Spinal cord (tissue), 10 donors: ENCODE measurements at places on chromosomes 16 and 17. TPM values are rescaled to one million over a fixed set of nuclear protein-coding genes. Genes with fewer than 3 reads are reported as not detected.

Gene PVALEF
- 0.73 TPM for polyA plus RNA-seq

Gene CCL17
- not detected for polyA plus RNA-seq

Gene NECAB2
- 78.5 TPM for polyA plus RNA-seq

Gene ARL17B
- 18.6 TPM for polyA plus RNA-seq

Gene CRHR1
- 10.4 TPM for polyA plus RNA-seq

Gene PRAC1
- not detected for polyA plus RNA-seq

- no peak for DNase-seq
Measured at GRCh38 chr17:66602659-66603384, 232.1 kb upstream of the CACNG5 start.

DNA sequence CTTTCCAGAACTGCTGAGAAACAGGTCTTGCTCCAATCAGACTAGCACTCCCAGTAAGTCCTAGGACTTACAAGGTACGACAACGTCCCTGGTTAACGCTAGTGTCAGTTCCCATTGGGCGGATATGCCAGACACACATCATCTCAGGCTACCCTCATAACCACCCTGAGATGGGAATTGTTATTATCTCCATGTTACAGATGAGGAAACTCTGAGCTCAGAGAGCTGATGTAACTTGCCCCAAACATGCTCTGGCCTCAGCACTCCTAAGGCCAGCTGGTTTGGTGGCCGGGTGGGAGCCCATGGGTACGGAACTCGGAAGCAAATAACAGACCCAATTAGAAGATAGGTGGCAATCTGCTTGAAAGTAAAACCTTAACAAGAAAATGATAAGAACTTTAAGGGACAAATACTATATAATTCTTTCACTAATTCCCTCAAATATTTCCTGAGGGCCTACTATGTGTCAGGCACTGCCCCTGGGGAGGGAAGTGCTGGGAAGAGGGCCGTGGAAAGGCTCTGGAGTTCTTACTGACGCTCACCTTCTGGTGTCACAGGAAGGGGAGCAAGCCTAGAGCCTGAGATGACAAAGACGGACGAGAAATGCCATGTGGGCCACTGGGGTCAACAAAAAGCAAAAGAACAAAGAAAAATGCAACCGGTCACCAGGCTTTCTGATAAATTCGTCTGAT, 6.9 kb downstream of the CREBBP start:
- no peak for DNase-seq

DNA sequence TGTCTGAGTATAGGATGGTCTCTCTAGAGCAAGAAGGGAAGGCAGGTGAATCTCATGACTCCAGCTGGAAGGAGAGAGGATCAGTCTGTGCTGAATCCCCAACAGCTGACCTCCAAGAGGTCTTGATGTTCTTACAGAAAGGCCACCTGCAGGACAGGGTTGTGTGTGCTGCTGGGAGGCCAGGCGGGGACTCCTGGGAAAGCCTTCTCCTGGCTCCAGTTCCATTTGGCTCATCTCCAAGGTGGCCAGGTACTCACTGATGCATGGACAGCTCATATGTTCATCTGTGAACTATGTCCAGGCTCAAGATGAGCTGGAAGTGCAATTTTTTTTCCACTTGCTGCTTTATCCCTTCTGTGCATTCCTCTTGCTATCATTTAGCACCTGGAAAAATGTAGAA, 730.2 kb upstream of the RBFOX1 start:
- no peak for DNase-seq

GRCh38 chr16:72798264-72798663, 249.7 kb downstream of the ZFHX3 start:
- no peak for DNase-seq

DNA sequence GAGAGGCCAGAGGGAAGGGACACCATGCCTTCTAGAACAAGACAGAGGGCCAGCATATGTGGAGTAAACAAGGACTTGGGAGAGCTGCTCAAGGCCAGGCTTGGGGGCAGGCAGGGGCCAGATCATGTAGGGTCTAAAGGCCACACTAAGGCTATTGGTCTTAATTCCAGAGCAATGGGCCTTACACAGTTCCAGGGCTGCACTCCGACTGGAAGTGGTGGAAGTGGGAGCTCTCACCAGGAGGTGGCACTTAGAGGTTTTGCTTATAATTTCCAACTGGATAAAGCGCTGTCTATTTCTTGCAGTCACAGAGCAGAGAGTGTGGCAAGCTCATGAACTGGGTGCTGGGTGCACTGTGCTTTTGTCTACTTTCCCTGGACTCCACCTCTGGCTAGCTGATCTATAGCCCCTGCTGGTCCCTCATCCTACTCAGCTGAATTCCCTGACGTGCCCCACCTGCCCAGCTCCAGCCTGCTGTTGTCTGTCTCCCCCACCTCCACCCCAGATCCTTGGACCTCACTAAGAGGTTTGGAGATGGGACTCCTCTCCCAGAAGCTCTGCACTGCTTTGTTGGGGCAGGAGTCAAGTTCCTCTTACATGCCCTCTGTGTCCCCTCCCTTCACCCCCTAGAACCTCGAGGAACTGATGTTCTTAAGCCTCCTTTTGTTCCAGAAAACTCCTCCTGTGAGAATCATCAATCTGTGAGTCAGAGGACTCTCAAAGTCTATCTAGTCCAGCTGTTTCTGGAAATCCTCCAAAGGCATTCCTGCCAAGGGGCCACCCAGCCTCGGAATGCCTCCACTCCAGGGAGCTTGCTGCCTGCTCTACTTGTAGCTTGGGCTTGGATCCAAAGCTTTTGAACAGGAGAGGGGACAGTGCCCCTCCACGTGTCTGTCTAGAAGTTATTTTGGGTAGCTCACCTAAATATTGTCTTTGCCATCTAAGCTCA, 48.1 kb upstream of the KSR1 start:
- no peak for DNase-seq

- no peak for DNase-seq
Measured at GRCh38 chr17:54493691-54494090, 407.0 kb upstream of the TOM1L1 start.

DNA sequence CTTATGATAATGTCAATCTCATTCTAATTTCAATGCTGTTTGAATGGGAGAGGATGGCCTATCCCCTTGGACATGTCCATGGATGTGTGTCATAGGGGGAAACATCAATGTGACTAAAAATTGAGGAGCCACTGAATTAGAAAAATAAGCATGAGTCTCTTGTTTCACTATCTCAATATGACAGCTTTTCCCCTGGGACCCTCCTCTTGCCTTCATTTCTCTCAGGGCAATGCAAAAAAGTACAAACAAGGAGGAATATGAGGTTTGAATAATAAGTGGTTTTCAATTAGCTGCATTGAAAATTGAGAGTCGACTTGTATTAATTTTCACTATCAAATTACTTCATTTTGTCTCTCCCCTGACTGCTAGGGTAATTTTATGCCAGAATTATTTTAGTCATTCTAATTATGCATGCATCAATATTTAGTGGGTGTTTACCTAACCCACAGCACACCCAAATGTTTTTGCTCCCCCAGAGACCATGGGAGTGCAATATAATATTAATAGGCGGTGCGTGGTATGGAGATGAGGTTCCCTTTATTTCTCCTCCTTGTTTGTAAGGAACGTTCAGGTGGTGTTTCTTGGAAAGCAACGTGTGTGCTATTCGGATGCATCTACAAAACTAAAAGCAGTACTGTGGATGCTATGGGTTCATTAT, 6.8 kb upstream of the SDR42E1 start:
- peak; percentile 82 for DNase-seq

DNA sequence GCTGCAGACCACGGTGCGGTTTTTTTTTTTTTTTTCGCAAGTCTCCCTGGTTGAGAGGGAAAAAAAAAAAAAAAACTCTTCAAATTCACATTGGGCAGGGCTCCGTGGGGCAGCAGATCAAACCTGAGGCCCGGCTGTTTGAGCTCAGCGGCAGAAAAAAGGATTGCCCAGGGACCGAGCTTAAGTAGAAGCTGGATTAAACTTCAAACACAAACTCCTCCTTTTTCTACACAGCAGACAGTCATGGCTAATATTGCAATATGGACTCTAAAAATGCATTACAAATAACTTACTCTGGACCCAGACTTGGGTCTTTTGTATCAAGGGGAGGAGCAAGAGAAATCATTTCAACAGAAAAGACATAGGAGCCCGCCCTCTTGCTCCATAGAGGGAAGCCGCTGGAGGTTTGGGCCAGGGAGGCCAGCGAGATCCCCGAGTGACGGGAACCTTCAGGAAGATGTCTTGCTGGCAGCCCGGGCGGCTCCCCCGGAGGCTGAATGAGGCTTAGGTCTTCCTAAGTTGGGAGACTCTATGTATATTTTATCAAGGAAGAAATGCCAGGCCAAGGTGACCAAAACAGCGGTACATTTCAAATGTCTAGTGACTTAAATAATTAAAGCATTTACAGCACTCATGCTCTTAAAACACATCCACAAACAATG, 167.7 kb downstream of the ZNF423 start:
- no peak for DNase-seq

DNA sequence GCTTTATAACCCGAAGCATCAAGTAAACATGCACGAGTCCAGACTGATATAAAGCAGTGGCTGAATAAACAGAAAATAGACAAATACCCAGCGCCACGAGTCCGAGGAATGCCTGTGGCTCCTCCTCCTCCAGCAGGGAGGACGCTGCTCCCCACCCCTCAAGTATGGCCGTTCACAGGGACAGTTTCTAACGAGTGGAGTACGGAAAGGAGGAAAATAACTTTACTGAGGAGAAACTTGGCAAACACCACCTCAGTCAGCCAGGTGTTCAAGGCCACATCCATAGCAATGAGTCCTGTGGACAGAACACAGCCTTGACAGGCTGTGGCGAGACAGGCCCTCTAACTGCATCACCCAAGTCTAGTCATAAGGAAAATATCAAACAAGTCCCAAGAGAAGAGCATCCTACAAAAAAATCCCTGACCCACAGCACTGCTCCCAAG, 9.2 kb downstream of the ZDHHC7 start:
- DNase-seq = no peak
